ENCODE measurements at places on chromosomes 11 and 22. TPM values are rescaled to one million over a fixed set of nuclear protein-coding genes. Genes with fewer than 3 reads are reported as not detected.

TP53I11 gene
- polyA plus RNA-seq: 73.1 TPM

RTN4R gene
- 9.0 TPM for polyA plus RNA-seq

BRSK2 gene
- 0.62 TPM for polyA plus RNA-seq

OR56A1 gene
- not detected for polyA plus RNA-seq

CDC42EP2 gene
- polyA plus RNA-seq: 10.3 TPM
